ENCODE measurements at places on chromosomes 4 and X.

GRCh38 chr4:66837279-66837922, 707.9 kb downstream of the CENPC start:
- no peak for DNase-seq

- DNase-seq = no peak
Measured at GRCh38 chr4:136078976-136079375, 1453.3 kb downstream of the PCDH18 start.

DNA sequence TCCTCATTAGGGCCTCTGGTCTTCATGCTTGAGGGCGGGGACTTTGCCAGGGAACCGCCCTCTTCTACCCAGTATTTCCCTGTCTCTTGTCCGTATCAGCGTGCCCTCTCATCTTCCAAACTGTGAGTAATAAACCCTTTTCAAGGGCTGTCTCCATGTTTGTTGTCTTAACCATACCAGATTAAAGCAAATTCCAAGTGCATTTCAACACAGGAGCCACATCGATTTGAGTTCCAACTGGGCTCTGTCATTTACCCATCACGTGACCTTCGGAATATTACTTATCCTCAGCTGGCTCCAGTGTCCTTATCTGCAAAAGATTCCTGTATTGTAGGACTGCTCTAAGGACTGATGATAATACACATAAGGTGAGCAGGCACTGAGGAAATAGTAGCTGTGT, 6.4 kb upstream of the PHEX start:
- DNase-seq = no peak

DNA sequence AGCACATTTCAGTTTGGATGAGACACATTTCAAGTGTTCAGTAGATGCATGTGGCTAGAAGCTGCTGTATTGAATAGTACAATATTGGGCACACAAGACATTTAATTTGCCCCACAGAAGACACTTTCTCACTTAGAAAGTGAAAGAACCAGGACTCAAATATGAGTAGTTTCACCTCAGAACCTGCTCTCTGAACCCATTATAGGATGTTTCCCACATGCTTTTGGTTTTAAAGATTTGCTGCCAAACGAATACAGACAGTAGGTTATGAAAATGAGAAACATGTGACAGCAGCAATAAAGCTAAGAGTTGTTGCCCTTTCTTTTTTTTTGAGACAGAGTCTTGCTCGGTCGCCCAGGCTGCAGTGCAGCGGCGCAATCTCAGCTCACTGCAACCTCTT, 32.3 kb downstream of the C4orf54 start:
- DNase-seq = no peak

DNA sequence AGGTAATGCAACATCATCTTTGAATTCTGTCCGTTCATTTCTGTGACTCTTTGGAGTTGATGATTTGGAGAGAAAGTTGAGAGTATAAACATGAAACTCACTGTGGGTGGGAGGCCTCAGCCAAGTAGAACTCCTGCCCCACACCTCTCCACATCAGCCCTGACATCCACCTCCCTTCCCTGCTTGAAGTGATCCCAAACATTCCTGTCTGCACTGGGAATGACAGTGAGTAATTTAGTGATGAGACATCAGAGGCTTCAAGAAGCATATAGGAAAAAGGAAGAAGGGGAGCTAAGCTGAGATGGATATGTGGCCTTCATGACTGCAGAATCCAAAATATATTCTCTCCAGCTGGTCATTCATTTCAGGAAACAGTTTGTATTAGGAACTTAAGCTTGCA, 151.8 kb downstream of the SPATA18 start:
- DNase-seq = no peak

- no peak for DNase-seq
Measured at GRCh38 chrX:68732906-68733493, 85.5 kb downstream of the STARD8 start.

DNA sequence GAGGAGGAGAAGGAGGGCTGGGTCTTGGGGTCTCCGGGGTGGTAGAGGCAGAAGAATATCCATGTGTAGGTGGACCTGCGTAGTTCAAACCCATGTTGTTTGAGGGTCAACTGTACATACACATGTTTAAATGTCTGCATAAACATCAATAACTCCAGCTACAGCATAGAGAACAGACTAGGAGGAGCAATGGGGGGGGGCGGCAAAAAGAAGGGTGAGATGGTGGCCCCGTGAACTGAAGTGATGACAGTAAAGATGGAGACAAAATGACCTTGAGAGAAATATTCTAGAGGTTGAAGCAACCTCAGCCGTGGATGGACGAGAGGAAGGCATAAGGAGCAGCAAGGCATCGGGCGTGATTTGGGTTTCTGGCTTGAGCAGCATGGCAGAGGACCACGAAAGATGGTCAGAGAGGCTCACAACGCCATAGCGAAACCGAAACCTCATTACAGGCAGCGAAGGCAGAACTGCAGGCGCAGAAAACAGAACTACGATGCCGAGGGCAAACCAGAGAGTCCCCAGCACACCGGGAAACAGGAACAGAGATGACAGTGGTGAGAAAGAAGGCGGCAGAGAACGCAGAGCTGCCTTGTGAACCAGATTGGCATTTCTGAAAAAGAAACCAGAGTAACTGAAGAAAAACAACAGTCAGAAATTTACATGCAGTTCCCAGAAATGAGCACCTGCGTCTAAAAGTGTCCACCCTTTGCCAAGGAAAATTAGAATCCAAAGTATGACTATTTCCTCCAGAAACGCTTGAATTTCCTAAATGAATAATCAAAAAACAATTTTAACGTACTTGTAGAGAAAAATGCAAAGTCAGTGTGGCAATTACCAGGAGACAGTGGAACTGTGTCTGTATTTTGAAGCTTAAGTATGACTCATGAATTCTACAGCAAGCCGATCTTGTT, 50.3 kb upstream of the ENPP6 start:
- DNase-seq = peak; percentile 67

DNA sequence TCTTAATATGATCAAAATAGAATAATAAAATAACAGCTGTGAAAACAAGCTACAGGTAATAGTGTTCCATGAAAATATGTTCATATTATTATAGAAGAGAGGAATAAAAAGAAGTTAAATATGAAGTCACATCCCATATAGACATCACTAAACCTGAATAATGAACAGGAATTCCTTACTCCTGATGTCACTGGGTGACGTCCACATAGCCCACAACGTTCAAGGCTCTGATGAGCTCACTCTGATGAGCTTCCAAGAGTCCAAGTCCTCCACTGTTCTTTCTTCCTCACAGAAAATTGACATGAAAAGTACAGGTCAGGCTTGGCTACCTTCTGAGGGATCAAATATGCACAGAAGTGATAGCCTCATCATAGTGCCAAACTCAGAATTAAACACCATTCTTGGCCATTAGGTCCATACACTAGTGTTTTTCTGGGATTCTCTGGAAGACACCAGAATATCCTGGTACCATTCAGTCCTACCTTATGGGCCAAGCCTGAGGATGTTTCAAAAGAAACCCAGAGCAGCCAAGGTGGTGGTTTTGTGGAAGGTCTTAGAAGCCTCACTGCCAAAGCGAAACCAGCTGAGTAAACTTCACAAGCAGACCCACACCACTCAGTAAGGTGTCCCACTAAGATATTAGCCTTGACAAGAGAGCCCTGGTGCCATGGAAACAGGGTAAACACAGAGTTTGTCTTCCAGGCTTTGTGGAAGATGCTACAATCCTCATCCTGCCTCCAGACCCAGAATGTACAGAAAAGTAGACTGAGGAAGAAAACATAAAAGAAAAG, 138.4 kb upstream of the HHIP start:
- no peak for DNase-seq

- DNase-seq = no peak
Measured at GRCh38 chr4:140653718-140654494, 85.1 kb upstream of the UCP1 start.

DNA sequence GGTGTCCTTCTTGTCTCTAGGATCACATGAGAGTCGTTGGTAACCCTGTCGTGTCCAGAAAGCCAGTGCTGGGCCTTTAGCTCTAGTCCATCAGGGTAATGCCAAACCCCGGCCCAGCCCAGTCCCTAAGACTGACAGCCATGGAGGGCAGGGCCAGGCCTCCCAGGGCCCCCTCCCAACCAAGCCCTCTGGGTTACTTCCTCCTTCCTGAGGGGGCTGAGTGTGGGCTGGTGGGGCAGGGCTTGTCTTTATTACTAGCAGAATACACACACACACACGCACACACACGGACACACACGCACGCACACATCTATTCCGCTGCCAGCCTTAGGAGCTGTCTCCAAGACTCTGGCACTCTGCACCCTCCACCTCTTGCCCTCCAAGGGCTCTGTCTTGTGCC, 35.6 kb upstream of the CDKN2AIP start:
- DNase-seq = no peak

GRCh38 chr4:81440949-81441348, 30.8 kb downstream of the RASGEF1B start:
- DNase-seq = no peak

GRCh38 chr4:89119836-89120235, 8.5 kb downstream of the TIGD2 start:
- no peak for DNase-seq

DNA sequence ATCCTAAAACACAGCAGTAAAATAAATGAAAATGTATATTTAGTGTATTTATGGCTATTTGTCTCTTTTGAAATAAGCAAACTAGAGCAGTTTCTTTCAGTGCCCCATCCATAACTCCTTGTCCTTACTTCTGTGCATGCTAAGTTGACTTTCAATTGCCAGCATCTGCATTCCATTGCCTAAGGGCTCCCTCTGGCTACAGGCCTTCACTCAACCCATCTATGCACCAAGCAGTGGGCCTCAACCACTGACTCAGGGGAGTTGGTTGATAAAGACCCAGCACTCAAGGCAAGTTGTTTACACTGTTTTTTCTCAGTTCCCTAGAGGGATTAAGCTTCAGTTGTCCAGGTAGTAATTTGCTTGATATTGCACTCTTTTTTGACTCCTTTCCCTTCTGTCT, 265.7 kb downstream of the IQCM start:
- no peak for DNase-seq

DNA sequence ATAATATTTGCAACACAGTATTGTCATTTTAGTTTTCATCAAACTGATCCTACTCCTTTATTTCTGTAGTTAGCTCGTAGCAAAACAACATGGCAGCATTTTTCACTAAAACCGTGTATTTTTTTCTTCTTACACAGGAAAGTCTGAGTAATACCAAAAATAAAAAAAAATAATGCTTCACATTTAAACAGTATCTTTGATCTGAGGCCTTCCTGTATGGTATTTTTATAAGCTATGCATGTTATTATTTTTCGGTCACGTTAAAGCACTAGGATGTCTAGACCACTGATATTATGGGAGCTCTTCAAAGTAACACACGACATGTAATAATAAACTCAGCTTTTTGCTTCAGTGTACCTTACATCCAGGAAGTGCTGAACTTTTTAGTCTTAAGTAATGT, 94.1 kb upstream of the SRD5A3 start:
- no peak for DNase-seq

All from RCC 7860 (cell line).